ENCODE measurements at places on chromosomes 4 and X.

- DNase-seq = no peak
Measured at GRCh38 chrX:4905576-4905975, 1192.1 kb upstream of the PRKX start.

DNA sequence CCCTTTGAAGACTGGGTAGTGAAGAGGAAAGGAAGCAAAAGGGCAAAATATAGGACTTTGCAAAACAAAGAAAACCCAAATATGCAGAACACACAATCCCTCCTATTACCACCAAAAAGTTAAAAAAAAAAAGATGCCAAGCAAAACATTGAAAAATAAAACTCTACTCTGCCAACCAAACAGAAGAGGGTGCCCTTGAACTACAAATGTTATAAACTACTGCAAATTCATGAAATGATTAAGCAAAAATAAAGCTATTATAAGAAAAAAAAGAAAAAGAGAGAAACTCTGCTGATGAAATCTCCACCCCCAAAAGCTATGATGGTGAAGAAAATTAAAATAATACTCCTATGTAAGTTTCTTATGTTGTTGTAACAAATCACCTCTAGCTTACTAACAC, 168.5 kb upstream of the STK26 start:
- DNase-seq = peak; percentile 15

DNA sequence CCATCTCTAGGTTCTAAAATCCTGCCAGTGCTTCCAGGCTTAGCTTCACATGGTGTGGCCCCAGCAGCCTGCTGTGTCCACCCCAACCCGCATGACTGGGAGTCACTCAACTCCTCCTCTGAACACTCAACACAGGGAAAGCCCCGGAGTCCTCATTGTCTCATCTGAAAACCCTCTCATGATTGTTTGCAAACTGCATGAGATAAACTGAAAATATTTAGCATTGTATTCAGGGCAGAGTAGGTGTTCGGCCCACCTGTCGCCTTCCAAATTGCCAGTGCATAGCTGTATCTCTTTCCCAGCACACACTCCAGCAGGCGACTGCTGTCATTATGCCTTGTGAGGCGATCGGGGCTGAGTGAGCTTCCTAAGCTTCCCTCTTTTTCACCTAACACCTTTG, 76.7 kb upstream of the SORBS2 start:
- no peak for DNase-seq

GRCh38 chrX:1487401-1487800, 34.7 kb upstream of the ASMTL start:
- no peak for DNase-seq

DNA sequence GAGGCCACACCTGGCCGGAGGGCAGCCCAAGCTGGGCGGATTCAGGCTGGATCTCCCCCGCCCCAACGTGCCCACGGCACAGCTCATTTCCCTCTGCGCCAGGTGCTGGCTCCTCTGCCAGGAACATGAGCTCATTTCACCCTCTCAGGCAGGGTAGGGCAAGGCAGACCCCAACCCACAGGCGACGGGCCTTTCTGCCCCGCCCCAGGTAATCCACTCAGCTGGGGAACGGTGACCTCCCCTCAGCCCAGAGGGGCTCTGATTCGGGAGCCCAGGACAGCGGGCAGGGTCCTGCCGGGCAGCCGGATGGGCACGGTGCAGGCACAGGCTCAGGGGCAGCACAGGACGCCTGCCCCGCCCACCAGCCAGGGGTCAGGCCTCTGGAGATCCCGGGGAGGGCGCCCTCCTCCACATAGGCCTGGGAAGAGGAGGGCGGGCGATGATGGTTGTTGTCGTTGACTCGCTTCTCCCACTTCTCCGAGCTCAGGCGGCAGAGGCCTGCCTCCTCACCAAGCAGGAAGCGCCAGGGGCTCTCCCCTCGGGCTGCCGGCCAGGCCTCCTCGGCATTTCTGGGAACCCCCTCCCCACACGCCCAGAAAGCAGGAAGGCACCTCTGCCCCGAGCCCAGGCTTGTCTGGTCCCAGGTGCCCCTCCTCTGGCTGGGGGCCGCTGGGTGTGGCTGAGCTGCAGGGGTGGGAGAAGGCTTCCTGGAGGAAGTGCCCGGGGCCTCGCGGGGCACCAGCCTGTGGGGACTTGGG, 31.1 kb downstream of the TACC3 start:
- no peak for DNase-seq

GRCh38 chrX:71057848-71058530, 10.1 kb downstream of the SNX12 start:
- DNase-seq = no peak

DNA sequence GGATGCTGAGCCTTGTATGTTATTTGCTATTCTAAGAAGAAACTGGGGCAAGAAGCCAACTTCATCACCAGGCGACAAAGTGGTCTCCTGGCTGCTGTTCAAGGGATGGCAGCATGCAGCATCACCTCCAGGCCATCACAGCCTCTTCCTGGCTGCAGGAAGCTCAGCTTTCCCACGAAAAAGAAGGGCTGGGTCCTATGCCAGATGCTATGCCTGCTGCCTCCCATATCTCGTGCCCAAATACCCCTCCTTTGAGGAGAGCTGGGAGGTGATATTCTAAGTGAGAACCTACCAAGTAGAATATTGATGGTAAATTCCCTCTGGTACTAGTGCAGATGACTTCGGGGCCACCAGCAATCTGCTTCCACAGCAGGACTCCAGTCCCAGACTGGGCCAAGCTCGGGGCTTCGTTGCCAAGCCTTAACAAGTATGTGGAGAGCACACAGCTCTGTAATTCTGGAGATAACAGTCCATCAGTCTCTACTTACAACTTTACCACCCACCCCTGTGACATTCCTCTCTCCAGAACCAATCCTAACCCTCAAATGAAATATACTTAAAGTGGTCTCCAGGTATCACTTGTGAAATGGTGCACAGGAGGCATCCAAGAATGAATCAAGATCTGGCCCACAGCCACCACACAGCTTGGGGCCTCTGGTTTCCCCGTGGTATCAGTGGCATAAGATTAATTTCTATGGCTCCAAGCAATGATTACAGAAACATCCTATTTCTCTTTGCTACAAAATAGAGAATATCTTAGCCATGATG, 149.3 kb downstream of the PALLD start:
- no peak for DNase-seq

- no peak for DNase-seq
Measured at GRCh38 chr4:54661686-54662085, 3.9 kb downstream of the KIT start.

- no peak for DNase-seq
Measured at GRCh38 chrX:10755439-10756334, 135.3 kb upstream of the MID1 start.

GRCh38 chrX:68083510-68083909, 349.8 kb downstream of the OPHN1 start:
- no peak for DNase-seq

GRCh38 chr4:47478804-47479203, 6.3 kb upstream of the ATP10D start:
- DNase-seq = no peak

DNA sequence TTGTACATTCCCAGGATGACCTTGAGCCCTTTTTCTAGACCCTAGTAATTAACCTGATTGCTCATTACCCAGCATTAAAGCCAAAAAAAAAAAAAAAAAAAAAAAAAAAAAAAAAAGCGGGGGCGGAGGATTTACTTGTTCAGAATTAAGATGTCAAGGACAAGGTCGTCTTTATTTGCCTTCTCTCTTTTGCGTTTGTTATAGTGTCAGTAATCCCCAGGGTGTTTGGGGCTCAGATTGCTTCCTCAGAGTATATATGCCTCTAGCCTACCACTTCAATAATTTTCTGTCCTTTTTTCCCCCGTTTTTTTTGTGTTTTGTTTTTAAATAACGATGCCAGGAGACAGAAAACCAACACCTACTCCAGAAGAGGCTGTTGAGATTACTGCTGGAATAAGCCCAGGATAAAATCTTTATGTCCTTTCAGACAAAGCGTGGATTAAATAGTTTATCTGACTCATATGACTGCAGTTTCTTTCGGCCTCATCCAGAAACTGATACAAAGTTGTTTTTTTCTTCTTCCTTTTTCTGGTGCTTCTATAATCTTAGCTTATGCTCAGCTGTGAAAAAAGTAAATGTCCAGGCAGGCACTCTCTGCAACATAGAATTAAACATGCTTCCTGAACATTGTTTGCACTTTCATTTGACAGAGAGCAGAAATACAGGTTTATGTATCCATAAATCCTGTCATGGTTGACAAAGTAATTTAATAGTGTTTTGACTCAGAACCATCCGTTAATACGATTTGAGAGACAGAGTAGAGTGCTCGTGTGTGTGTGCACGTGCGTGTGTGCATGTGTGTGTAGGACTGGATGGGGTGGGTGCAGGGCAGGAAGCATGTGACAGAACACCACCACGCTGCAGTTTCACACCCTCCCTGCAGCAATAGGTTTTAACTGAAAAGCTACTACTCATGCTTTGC, 138.6 kb downstream of the AFF1 start:
- DNase-seq = peak; percentile 46

DNA sequence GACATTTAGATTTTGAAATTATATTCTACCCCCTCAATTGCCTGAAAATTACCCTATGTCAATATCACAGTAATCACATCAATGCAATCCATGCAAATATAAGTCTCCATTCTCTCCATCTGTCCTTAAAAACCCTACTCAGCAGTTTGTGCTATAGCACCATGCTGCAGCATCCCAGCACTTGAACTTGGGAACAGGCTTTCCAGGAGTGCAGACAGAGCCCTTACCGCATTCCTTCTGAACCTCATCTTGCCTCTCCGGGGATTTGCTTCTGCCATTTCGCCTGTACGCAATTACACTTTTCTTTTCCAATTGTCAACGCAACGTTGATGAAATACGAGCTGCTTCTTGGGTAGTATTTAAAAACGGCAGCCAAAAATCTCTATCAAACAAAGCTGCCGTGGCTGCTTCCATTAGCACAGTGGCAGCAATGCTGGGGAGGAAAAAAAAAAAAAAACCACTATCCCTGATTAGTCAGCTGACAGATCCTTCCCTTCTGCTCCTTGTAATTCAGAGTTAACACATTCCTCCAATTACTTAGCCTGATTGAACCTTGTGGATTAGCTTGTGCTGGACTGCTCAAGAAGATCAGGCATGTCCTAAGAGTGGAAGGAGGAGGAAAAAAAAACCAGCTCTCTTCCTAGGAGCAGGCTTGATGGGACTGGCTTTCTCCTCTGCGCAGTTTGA, 65.6 kb downstream of the MCF2 start:
- DNase-seq = no peak

DNA sequence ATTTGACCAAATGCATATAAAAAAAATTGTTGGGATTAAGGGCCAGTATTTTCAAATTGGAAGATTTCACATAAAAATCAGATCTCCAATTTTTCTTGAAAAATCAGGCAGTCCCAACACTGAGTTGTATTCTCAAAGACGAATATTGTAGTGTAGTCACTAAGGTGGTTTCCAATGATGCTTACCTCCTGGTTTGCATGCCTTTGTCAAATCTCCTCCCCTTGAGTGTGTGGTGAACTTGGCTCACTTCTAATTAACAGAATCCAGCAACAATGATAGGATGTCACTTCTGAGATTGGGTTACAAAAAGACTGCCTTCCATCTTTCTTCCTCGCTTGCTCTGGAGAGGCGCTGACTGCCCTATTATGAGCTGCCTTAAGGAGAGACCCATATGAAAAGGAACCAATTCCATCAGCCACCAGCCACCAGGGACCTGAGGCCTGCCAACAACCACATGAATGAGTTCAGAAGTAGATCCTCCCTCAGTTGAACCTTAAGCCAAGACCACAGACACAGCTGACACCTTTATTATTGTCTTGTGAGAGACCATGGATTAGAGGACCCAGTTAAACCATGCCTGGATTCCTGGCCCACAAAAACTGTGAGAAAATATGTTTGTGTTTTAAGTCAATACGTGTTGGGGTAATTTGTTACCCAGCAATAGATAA, 31.2 kb upstream of the TSPAN5 start:
- DNase-seq = peak; percentile 9

DNA sequence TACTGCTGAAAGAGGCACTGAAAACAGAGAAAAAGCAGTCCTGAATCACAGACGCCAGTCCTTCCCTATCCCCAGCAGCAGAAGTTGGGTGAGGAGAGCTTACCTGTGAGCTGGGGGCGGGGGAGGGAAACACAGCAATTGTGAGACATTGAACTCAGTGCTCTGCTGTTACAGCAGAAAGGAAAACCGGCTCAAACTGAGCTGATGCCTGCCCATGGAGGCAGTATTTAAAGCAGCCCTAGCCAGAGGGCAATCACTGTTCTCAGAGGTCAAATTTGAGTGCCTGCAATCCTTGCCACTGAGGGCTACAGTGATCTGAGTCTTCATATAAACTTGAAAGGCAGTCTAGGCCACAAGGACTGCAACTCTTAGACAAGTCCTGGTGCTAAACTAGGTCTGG, 220.7 kb downstream of the GRXCR1 start:
- DNase-seq = no peak

- no peak for DNase-seq
Measured at GRCh38 chr4:176448761-176449160, 129.0 kb downstream of the SPCS3 start.

DNA sequence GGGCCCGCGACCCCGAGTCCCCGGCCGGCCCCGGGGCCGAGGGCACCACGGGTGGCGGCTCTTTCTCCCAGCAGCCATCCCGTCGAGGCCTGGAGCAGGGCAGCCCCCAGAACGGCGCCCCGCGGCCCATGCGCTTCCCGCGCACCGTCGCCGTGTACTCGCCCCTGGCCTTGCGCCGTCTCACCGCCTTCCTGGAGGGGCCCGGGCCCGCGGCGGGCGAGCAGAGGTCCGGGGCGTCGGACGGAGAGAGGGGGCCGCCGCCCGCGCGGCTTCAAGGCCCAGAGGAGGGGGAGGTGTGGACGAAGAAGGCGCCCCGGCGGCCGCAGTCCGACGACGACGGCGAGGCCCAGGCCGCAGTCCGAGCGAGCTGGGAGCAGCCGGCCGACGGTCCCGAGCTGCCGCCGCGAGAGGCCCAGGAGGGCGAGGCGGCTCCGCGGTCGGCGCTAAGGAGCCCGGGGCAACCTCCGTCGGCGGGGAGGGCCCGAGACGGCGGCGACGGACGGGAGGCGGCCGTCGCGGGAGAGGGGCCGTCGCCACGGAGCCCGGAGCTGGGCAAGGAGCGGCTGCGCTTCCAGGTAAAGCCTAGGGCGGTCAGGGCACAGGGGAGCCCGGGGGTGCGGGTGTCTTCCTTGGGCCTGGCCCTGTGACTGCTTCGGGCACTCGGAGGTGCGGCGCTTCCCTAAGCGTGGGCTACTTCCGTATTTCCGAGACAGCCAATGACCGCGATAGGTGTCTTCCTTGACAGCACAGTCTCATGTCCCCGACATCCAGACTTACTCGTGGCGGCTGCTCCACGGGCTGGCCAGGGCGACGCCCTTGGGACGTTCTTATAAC, 845 bp downstream of the ZAR1 start:
- no peak for DNase-seq

DNA sequence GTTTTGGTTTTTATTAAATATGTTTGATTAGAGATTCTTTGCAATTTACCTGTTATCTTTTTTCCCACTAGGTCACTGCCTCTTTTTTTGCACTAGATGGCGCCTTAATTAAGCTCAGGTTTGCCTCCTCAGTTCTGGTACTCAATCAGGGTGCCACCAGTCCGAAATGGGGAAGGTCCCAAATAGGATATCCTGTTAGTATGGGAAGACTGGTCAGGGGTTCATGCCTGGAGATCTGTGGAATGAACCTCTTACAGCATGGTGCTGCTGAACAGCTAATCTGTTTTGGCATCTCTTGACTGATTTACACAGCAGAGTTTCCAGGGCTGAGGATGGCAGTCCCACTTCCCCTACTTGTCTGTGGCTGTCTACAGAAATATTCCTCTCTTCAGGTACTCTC, 24.2 kb upstream of the VSIG1 start:
- DNase-seq = no peak
